ENCODE measurements at places on chromosomes 3 and 15. TPM values are rescaled to one million over a fixed set of nuclear protein-coding genes. Genes with fewer than 3 reads are reported as not detected.

SPTSSB gene
- total RNA-seq, result not detected

TUSC7 gene
- not detected for total RNA-seq

ULK4 gene
- total RNA-seq, result 2.0 TPM

ADAMTS9 gene
- total RNA-seq, result 1.0 TPM

NEK11 gene
- 6.1 TPM for total RNA-seq

VIPR1 gene
- not detected for total RNA-seq

NUP210 gene
- total RNA-seq, result not detected

CAND2 gene
- total RNA-seq, result 54.0 TPM

SERF2 gene
- 973 TPM for total RNA-seq

CLRN1 gene
- not detected for total RNA-seq

MASP1 gene
- not detected for total RNA-seq

RBP2 gene
- 0.78 TPM for total RNA-seq

All from myocyte (in vitro differentiated cells).